ENCODE measurements at places on chromosomes 1 and 21.

- no peak for DNase-seq
Measured at GRCh38 chr1:180234369-180235076, 4.5 kb downstream of the LHX4 start.

GRCh38 chr1:41975121-41975520 lies 56.4 kb upstream of the HIVEP3 start:
- DNase-seq = no peak

DNA sequence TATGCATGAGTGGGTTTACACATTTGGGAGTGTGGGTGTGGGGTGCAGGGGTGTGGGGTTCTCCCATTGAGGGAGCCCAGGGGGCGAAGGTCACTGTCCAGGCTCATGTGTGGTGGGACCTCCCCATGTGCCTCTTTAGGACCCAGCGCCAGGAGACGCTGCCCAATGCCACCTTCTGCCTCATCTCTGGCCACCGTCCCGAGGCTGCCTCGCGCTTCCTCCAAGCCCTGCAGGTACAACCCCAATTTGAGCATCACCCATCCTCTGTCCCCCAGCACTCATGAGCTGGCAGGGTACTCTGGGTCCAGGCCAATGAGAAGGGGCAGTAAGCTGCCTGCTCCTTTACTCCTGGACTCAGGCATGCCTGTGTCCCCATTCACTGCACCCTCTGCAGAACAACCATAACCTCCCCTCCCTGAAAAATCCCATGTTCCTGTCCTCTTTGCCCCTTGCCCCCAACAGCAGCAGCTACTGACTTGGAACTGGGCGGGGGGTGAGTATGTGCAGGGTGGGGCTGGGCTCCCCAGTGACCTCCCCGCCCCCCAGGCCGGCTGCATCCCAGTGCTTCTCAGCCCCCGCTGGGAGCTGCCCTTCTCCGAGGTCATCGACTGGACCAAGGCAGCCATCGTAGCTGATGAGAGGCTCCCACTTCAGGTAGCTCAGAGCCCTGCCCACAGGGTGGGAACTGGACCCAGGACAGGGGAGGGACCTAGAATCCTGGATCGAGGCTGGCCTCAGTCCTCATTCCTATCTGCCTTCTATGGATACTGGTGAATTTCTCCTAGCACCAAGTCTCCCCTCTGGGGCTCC lies 7.7 kb downstream of the EXTL1 start:
- no peak for DNase-seq

- DNase-seq = no peak
Measured at GRCh38 chr1:170623171-170623570, 40.8 kb upstream of the PRRX1 start.

- no peak for DNase-seq
Measured at GRCh38 chr1:104780470-104781078, 1030.9 kb downstream of the AMY1C start.

- no peak for DNase-seq
Measured at GRCh38 chr1:213733705-213734104, 254.1 kb upstream of the PROX1 start.

DNA sequence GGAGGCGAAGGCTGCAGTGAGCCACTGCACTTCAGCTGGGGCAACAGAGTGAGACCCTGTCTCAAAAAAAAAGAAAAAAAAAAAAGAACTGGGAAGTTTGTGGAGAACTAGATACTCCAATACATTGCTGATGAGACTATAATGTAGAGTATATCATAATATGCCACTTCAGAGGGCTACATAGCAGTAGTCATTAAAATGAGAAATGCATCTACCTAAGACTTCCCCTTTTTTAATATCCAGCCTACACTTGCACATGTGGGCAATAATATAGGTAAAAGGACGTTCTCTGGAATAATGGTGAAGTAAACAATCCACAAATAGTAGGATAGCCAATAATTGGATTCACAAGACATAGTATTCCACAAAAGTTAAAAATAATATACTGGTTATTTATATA lies 311.0 kb downstream of the HLX start:
- DNase-seq = no peak

DNA sequence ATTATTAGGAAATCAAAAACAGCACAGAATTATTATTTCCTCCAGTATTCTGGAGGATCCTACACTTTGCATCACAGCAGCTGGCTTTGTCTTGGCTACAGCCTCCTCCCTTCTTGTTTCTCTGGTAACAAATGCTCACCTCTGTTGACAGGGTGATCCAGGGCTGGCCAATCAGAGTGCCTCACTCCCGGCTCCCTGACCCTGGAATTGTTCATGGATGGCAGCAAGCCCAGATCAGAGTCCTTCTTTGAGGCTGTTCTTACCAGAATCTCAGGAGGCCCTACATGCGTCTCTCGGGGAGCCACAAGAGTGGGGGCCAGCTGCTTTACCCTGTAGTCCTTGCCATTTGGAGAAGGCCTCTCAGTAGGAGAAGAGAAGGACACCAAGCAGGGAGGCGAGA lies 48.4 kb upstream of the IGSF5 start:
- no peak for DNase-seq

GRCh38 chr1:65164633-65165032 lies 16.6 kb downstream of the AK4 start:
- DNase-seq = no peak

GRCh38 chr1:237115035-237115434 lies 73.1 kb downstream of the RYR2 start:
- DNase-seq = no peak

- no peak for DNase-seq
Measured at GRCh38 chr1:78009276-78009675, 4.5 kb downstream of the DNAJB4 start.

DNA sequence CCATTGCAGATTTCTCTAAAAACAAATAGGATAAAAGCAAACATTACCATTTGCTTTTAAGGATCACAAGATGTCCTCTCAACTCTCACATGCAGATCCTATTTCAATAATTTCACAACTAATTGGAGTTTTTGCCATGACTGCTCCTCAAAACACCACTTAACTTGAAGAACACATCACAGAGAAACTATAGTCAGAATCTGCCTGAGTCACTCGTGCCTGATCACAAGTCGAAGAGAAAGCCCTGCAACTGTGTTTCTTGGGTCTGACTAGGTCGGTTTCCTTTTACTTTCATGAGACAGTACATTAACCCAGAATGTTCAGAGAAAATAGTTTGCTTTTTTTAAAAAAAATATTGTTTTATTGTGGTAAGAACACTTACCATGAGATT lies 46.3 kb upstream of the SMYD2 start:
- no peak for DNase-seq

GRCh38 chr1:229420765-229421164 lies 13.1 kb downstream of the ACTA1 start:
- DNase-seq = no peak

GRCh38 chr21:39137248-39138178 lies 45.7 kb downstream of the PSMG1 start:
- DNase-seq = no peak

- DNase-seq = no peak
Measured at GRCh38 chr1:37246631-37247030, 212.3 kb upstream of the GRIK3 start.

DNA sequence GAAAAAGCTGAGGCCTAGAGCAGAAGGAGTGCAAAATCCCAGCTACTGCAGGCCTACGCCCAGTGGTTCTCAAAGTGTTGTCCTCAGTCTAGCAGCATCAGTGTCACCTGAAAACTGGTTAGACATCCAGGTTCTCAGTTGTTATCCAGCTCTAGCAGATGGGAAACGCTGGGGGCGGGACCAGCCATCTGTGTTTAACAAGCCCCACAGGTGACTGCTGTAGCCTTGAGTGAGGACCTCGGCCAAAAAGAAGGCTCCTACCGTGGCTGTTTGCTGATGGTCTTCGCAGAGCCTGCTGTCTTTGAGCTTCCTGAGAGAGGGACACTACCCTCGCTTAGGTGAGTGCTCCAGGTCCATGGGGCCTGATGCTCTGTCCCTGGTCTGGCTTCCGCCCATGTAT lies 69.7 kb downstream of the LRRN2 start:
- no peak for DNase-seq

- DNase-seq = no peak
Measured at GRCh38 chr1:94887106-94887505, 39.8 kb downstream of the CNN3 start.

GRCh38 chr1:21175670-21176581 lies 771 bp downstream of the EIF4G3 start:
- DNase-seq = no peak

GRCh38 chr1:53781654-53782053 lies 42.7 kb upstream of the GLIS1 start:
- DNase-seq = no peak

- no peak for DNase-seq
Measured at GRCh38 chr1:187987236-187987776, 1158.6 kb downstream of the PLA2G4A start.

- no peak for DNase-seq
Measured at GRCh38 chr1:93554883-93555872, 107.3 kb downstream of the FNBP1L start.

DNA sequence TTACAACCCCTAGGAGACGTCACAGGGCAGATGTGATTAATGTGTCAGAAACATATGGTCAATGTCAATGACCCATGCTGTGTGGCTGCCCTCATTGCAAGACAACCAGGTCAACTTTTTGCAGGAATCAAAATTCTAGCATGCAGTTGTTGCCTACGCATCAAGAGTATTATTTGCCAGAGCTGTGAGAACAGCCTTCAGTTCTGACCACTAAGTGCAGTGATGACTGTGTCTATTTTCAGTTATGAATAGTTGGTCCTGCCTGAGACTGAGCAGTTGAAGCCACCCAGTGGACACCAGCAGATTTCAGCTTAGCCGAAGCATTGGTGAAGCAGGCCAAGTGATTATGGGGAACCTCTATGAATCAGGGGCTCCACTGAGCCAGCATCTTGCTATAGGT lies 47.3 kb downstream of the LYPLAL1 start:
- DNase-seq = no peak

DNA sequence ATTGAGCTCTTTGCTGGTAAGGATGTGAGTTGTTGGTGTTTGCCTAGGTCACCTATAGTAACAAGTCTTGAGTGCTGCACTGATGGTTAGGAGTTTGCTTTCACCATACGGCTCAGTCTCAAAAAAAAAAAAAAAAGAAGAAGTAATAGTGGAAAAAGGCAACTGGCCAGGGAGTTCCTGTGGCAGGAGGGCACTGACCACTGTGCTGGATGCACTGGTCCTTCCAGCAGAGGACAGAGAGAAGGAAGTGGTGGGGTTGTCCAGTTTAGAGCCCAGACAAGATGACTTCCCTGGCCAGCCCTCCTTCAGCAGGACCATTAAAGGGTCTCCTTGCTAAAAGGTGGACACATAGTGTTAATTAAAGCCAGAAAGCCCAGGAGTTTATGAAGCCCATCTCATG lies 11.9 kb upstream of the PTCH2 start:
- no peak for DNase-seq

DNA sequence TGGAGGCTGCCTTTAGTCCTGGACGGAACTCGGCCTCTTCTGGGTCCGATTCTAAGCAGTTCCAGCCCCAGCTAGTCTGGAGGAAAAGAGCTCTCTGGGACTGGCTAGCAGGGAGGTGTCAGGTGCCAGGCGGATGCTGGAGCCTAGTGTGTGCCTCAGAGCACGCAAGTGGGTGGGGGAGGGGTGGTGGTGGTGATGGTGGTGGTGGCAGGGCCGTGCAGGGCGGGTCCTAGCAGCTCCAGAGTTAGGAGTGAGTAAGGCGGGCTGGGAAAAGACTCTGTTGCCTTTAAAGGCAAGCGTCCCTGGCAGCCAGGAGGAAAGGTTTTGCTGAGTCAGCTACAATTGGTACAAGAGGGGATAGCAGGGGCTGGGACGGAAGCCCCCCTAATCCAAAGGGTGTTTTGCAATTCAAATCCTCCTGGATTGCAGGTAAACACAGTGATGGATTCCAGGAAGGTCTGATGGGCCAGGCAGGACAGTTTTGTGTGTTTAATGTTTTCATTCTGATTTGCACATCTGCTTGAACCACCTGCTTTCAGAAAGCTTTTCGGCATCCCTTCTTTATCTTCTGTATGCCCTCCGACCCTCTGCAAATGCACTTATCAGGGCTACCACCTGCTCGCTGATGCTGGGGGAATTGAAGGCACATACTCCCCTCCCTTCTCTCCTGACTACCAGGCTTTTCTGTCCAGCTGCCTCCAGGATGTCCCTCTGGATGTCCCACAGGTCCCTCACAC lies 4.1 kb upstream of the SLC2A1 start:
- DNase-seq = no peak

All from stimulated activated CD4-positive, alpha-beta T cell treated with anti-CD3 and anti-CD28 coated beads, TNF-alpha, amount 100 ng/mL, for 48 hours (primary cell).